ENCODE measurements at places on chromosomes 4 and X.

GRCh38 chrX:115912372-115912897 is 258.1 kb upstream of the AGTR2 start:
- DNase-seq, result no peak

GRCh38 chr4:109429545-109429944 is 4.1 kb upstream of the SEC24B start:
- DNase-seq, result no peak

DNA sequence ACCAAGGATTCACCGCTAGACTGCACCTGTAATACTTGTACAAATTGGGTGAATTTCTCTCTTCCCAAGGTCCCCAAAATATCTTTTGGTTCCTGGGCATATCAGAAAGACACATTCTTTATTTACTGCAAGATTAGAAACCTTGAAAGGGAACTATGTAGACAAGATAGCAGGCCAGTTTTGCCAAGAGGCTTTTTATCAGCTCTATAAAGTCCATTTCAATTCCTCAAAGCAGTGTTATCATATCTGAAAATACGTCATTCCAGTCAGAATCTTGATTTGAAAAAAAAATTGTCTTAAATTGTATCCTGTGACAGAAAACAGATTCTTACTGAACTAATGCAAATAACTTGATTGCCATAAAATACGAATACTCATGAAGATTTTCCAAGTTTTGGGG is 37.0 kb upstream of the NSG1 start:
- no peak for DNase-seq

DNA sequence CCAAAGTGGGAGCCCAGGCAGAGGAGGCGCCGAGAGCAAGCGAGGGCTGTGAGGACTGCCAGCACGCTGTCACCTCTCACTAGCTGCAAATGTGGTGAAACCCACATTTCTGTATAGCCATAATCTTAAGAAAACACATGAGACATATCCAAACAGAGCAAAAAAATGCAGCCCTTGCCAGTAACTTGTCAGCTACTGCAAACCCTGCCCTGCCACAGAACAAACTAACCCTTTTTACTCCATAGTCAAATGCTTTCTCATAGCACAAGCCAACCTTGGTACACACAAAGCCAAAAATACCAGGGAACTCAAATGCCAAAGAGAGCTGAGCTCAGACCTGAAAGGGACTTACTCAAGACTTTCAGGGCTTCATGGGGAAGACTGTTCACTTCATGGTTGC is 14.9 kb upstream of the NXF3 start:
- DNase-seq, result no peak

DNA sequence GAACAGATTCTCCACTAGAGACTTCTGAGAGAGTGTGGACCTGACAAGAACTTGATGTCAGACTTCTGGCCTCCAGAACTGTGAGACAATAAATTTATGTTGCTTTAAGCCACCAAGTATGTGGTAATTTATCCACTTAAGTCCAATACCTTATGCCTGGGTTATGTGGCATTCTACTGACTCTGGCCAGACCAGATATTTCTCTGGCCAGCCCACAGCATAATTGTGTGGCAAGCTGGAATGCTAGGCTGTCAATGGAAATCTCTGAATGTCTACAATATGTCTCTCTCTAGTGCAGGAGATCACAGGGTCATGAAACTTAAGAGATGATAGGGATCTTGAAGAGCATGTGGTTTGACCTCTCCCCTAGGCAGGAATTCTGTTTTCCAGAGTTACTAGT is 251.0 kb downstream of the ZNF674 start:
- DNase-seq, result no peak

- no peak for DNase-seq
These were observed 406.1 kb downstream of the RAPGEF2 start for GRCh38 chr4:159508917-159509500.

DNA sequence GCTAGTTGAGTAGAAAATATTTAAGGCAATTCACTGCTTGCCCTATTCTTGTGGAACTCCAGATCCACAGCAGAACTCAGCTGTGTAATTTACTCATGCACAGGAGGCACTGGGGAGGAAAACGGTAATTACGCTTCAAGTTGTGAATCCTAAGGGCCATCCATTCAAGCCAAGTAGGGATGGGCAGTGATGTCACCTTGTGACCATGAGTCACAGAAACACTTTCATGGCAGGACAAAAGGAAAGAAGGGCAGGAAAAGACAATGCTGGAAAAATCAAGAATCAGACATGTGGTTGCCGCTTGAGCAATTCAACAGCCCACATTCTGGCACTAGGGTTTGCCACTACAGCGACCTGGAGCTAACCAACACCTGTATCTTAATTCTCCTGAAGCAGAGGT is 1.4 kb downstream of the PAQR3 start:
- DNase-seq, result no peak

DNA sequence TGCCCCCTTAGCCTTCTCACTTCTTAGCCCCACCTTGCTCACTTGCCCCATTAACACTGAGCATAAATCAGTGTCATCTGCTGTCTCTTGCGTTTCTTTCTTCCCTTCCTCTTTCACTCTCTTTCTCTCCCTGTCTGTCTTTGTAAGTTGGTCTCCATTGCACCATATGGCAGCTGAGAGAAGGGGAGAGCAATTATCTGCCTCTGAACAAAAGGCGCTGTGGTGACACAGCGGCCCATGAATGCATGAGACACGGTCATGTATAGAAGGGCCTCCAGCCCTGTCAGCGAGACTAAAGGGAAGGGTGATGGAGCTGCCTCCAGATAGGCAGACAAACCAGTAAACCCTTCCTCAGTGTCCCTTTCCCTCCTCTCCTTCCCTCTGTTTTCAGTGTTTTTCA is 88.8 kb upstream of the PCDH18 start:
- DNase-seq, result no peak

GRCh38 chr4:75325318-75325979 is 188.8 kb downstream of the RCHY1 start:
- DNase-seq, result no peak

All from CMK (cell line).